ENCODE measurements at places on chromosomes 3 and 15. TPM values are rescaled to one million over a fixed set of nuclear protein-coding genes. Genes with fewer than 3 reads are reported as not detected.
A peak's percentile ranks its signal among the peaks of the same experiment; 100 is the strongest.

DNA sequence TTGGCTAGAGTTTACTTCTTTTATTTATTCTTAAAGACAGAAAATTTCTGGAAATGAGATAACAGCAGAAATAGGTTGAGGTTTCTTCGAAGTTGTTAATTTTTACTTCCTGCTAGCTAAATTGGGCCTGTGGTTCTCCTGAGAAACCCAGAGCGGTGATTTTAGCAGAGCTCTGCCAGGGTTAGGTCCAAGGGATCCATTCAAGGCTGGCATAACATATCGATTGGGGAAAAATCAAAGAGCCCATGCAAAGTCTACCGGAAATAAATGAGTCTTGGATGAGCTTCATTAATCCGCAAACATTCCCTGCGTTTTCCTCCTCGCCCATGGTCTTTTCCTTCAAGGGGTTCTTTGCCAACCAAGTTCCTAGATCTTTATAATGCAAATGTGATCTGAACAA, 30.8 kb upstream of the MASP1 start:
- DNase-seq: no peak

GRCh38 chr3:133443649-133444422, 44.0 kb downstream of the BFSP2 start:
- no peak for DNase-seq

DNA sequence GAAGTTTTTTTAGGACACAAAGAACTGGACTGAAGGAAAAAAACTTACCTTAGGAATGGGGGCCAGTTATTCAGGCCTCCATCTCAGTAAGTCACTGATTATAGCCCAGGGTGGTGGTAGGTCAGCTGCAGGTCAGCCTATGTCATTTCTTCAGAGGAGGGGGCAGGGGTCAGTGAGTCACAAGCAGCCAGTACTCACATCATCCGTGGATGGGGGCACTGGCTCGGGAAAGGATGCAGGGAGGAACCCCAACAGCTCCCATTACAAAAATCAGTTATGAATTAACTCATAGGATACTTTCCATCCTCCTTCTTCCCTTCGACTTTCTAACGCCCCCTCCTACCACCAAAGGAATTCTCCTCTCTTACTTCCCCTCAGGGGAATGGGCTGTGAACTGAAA, 578.3 kb downstream of the PDCD6IP start:
- DNase-seq: no peak

DNA sequence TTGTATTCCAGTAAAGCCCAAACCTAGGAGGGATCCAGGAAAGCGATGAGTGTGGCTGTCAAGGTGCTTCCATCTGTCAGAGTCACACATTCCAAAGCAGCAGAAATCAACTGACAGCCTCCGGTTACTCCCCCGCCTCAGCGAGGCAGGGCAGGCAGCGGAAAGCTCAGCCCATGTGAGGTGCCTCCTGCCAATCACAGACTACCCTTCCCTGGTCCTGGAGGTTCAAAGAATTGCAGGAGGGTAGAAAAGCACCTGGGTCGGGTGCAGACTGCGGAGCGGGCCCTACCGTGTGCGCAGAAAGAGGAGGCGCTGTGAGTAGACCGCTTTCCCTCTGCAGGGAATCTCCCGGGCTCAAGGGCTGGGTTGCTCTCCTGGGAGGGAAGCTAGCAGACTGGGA, at the start of gene UPK1B:
Gene UPK1B, plus strand, starts transcription at position 274 of the 400 bp plus-strand sequence. CDS start 13,144 bp downstream, outside the sequence.
- DNase-seq: no peak

Gene ADGRG7
- total RNA-seq: not detected

Gene ONECUT1
- not detected for total RNA-seq

GRCh38 chr3:108500728-108501127, 9.7 kb downstream of the MYH15 start:
- DNase-seq: no peak

- no peak for DNase-seq
These were observed 1362.8 kb downstream of the ROBO2 start for GRCh38 chr3:78402720-78403119.

DNA sequence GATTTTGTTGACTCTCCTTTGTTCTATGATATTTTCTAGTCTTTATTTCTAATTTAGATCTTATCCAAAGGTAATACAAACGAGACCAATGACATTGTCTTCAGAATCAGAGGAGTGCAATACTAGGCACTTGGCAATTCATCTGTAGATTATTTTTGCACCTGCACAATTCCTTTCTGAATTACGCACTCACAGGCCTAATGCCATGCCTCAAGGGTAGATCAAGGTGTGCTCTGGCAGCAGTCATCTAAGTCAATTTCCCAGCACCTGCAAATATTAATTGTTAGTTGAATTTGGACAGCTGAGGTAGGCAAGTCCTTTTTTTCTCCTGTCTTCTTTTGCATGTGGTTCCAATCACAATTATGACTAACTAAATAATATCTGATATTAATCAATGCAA, 653.2 kb downstream of the ROBO2 start:
- no peak for DNase-seq

GRCh38 chr3:2937592-2937991, 172.6 kb downstream of the IL5RA start:
- no peak for DNase-seq

Gene GAP43
- total RNA-seq: 0.50 TPM

DNA sequence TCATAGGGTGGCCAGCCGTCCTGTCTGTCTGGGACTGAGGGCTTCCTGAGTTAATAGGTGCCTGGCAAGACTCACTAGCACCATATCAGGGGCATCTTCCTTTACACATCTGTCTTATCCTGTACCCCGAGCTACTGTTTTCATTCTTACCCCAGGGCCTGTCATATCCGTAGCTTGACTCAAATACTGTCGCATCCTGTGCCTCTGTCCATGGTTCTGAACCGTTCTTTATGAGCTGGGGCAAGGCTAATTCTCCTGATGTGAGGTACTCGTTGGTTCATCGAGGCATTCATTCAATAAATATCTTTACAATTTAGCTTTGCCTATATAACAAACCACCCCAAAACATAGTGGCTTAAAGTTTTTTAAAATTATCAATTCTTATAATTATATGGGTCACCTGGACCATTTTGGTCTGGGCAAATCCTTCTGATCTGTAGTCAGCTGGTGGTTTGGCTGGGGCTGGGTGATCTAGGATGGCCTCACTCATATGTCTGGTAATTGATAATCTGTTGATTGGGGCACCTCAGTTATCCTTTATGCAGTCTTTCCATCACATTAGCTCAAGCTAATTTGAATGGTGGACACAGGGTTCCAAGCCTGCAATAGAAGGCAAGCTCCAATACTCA, 121.2 kb downstream of the TLE3 start:
- no peak for DNase-seq

- DNase-seq: no peak
These were observed 181.4 kb downstream of the SMAD6 start for GRCh38 chr15:66883284-66883911.

DNA sequence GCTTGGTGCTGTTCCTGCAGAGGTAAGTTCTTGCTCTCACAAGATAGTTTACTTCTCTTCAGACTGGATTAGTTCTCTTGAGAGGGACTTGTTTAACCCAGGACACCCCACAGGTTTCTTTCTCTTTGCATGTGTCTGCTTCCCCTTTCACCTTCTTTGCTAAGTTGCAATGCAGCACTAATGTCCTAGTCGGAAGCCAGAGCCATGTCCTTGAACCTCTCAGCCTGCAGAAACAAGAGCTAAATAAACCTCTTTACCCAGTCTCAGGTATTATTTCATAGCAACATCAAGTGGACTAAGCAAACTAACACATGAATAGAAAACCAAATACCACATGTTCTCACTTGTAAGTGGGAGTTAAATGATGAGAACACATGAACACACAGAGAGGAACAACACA, 915.2 kb downstream of the NSUN3 start:
- DNase-seq: no peak

GRCh38 chr3:52297242-52298148, 9.9 kb downstream of the GLYCTK start:
- no peak for DNase-seq

GRCh38 chr3:12750223-12750622, 8.8 kb downstream of the TMEM40 start:
- no peak for DNase-seq

Gene DET1
- 6.0 TPM for total RNA-seq

DNA sequence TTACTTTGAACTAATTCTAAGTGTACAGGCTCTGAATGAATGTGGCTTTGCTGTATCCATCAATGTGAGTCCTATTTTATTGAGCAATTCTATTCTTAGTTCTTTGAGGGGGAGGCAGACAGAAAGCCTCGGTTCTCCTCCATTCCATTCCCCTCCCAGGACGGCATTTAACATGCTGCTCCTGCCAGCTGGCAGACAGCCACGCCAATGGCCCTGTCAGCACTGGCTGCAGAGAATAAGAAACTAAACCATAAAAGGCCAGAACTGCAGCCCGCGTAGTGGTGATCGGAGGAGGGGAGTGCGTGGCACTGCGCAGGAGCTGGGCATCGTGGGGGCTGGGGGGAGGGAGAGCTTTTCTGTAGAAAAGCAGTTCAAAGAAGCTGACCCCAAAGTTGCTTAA, 76.0 kb upstream of the HACD2 start:
- DNase-seq: no peak

DNA sequence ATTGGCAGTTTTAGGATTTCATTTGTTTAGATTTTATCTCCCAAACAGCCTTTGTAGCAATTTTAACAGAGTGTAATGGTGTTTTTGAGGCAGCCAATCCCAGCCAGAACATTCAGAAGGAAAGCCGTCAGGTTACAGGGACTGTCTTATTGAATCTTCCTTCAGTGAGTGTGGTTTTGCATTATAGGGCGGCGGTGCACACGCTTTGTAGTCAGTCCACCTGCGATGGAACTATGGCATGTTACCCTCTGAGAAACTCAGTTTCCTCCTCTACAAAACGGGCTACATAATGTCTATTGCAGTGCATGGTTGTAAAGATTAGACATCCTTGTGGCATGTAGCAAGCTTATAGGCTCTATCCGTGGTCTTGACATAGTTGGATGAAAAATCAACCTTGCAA, 1.0 kb downstream of the LRRC28 start:
- DNase-seq: no peak

Gene SLC24A5
- not detected for total RNA-seq

Gene GPR149
- not detected for total RNA-seq

DNA sequence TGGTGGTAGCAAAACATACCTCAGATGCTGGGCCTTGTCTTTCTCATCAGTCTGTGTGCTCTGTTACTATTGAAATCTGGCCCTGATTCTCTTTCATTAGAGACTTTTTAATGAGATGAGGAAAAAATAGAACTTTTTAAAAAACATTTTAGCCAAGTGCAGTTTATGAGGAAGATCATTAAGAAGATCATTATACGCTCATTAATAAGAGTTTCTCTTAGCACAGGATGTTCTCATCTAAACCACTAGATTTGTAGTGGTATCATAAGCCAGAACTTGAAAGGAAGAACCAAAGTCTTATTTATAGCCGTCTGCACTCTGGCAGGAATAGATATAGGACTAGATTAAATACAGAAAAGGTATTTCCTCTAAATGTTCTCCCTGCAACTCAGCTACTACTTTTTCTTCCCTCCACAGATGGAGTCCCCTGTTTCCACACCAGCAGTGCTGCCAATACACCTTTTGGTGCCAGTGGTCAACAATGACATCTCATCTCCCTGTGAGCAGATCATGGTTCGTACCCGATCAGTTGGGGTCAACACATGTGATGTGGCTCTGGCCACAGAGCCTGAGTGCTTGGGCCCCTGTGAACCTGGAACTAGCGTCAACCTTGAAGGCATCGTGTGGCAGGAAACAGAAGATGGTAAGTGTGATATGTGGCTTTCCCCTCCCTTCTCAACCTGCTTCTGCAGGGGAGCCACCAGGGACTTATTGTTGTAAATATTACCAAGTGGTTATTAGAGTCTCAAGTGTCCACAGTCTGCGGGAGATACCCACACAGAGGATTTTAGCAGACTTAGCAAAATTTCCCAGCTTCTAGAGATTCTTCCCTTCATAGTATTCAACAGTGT, 152.8 kb downstream of the RBPMS2 start:
- peak; percentile 79 for DNase-seq

DNA sequence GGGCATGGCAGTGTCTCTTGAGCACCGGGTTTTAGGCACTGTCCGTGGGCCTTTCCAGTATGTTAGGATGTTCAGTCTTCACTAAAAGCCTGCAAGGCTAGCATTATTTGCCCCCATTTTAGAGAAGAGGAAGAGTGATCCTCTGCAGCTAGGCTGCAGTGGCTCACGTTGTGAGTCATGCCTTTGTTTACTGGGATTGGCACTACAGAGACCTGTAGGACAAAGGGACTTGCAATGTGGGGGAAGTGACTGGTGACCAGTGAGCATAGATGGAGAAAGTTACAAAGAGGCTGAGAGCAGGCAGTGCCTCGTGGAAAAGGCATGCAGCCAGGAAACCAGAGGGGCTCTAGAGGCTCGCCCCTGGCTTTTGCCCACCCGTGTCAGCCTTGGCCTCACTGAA, 26.8 kb upstream of the CPNE9 start:
- no peak for DNase-seq

DNA sequence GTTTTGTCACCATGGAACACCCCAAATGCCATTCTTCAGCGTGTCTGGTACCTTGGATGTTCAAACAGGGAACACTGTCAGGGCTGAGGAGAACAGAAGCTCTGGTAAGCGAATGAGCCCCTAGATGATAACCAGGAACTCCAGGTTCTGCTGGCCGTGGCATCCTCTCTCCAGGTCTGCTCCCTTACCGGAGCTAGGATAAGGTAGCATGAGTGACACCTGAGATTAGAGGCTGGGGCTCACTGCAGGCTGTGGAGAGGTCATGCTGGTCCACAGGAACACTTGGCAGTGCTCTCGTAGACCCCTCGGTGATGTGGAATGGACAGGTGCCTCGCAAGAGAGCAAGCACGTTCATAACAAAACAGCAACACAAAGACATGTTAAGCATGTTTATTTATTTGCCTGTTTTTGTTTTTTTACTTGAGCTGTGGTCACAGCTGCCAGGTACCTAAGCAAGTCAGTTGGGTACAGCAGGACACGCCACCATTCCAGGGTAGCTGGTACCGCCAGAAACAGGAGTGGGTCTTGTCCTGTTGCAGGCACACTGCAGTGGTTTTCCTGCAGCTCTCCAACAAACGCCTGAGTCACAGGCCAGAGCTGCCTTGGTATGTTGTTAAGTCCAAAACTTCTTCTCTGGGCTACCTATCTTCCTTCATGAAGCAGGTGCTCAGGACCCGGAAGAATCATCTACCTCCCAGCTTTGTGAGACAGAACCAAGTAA, 4.6 kb downstream of the RBM15B start:
- no peak for DNase-seq

Gene GNB4
- 7.2 TPM for total RNA-seq

- DNase-seq: no peak
These were observed 50.3 kb downstream of the SHQ1 start for GRCh38 chr3:72797773-72798543.

DNA sequence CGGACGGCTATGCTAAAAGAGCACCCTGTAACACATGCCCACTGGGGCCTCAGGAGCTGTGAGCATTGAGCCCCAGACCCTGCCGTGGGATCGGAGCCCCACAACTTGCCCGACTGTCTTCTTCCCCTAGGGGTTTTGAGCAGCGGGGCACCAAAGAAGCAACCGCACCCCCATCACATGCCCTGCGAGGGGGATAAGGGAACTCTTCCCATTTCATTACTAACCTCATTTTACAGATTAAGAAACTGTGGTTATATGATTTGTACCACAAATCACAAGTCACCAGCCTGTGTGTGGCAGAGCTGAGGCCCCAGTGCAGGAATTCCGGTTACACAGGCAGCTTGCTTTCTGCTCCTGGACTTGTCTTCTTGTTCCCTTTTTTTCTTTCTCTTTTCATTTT, 86.2 kb downstream of the CD47 start:
- no peak for DNase-seq

- no peak for DNase-seq
These were observed 81.6 kb upstream of the LRRFIP2 start for GRCh38 chr3:37255990-37256308.

Data from natural killer cell treated with Interleukin-12 subunit alpha and Interleukin-12 subunit beta and Interleukin-15 and Interleukin-18, amount 100 ng/mL, for 72 hours (primary cell).